Foreskin fibroblast (primary cell): ENCODE measurements at places on chromosomes 12 and 14.
A peak's percentile ranks its signal among the peaks of the same experiment; 100 is the strongest.

- peak; percentile 87 for DNase-seq
Observed at GRCh38 chr12:109020796-109021380, at the start of gene SVOP. SVOP (minus strand) TSS chr12:109021068; CDS start chr12:109020868, 200 bp downstream.

GRCh38 chr14:89221109-89221810 is 195.8 kb downstream of the FOXN3 start:
- DNase-seq, result peak; percentile 30

DNA sequence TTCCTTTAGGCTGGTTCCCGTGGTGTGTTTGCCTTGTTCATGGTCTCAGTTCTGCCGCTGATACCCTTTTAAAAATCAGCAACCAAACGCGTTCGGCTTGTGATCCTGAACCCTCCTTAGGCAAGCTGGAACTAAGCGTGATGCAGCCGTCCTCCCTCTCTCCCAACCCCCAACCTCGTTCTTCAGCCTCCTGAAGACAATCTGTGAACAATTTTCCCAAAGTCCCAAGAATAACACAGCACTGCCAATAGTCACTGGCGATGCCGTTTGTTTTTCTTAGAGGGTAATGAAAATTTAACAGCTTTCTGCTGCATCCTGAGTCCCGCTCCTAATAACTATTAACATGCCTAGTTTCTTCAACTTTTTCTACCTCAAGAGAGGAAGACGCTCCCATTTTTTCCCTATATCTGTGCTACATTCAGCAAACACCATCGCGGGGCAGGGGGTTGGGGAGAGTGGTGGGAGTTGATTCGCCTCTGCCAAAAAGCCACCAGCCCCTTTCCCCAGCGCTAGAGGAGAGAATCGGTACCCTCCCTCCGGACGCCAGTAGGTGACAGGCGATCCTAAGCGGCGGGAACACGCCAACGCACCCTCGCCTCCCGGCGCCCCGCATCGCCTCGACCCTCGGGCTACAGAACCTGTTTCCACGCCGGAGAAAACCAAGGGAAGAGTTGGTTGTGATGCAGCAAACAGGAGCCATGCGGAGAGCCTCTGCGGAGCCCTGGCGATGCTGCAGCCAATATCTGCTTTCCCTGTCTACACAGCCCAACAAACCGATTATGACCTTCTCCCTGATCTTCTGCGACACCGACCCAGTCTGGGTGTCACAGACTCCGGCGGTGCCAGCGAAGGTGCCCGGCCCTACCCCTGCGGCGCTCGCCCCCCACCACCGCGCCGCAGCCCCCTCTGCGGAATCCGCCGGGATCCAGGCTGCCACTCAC is 752 bp downstream of the PRICKLE1 start:
- DNase-seq, result no peak

DNA sequence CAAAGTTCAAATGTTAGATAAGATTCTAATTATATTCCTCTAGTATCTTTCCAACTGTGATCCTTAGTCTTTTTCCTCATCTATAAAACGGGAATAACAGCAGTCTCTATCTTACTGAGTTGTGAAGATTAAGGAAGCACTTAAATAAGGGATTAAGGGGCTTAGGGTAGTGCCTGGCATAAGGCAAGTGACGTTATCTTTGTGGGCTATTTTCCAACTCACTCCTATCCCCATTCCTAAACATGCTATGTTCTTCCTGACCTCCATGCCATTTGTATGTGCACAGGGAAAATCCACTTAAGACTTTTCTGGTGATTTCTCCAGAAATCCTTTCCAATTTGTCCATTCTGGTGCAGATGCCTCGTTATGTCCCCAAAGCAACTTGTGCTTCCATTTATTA is 33.3 kb downstream of the SUPT16H start:
- DNase-seq, result peak; percentile 4

DNA sequence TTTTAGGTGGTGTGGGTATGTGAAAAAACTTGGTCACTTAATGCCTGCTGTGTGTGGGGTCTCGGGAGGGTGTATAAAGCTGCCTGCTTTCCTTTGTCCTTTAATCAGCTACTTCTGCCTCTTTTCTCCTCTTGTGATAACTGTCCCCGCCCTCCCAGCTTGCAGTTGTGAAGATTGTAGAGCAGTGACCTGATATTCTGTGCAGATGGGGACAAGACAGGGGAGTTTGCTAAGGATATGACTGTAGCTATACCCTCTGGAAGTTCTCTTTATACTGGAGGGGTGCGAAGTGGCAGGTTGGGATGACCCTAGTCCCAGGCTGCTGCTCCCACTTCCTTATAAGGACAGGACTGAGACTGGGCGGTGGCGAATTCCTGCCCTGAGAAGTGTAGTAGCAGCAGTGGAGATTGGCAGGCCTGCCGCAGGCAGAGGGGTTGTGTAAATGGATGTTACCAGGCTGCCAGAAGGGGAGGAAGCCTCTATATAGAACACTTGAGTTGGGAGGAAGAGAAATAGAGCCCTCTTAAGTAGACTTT is 835 bp downstream of the MYL6 start:
- peak; percentile 88 for DNase-seq

DNA sequence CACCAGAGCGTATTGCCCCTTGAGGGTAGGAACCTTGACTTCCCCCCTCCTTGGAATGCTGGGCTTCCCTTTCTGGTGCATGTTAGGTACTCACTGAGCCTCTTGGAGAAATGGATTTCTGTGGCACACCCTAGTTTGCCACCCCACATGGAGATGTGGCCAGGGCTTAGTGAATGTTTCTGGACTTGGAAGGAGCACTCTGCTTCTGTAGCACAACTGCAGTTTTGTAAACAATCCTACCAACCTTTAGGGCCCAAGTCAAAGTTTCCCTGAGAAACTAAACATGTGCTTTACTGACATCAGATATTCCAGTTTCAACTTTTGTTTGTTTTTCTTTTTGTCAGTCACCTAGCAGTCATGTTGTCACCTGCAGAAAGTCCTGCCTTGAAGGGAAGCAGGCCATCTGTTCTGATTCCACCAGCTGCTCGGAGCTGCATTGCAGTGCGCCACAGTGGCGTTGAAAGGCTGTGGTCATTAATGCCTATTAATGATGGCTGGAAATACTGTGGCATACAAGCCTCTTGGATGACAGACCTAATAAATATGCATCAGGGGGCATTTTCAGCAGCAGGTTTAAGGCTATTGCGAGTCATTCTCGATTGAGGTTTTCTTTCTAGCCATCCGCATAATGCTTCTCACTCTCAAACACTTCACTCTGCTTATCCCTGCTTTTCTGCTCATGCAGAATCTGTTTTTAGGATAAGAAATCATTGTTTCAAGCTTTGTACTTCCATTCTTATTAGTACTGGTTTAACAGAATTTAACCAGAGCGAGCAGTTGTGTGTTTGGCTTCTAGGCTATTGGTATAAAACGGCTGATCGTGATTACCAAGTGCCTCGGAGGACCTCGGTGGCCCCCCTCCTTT is 7.8 kb downstream of the PELI2 start:
- DNase-seq, result no peak

DNA sequence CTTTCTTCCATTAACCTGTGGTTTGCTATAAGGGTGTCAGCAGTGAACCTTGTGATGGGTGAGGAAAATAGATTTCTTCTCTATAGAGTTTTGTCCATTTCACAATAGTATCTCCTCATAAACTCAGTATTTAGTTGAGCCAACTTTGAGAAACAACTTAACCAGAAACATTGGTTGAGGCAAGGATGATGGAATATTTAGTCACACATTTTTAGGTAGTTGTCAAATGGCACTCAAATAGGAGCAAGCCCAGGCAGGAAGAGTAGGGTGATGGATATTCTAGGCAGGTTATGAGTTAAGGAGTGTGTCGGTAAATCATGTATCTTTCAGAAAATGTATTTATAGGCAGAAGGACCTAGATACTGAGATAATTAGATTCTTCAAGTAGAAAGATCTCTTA is 1267.6 kb downstream of the SLC16A7 start:
- no peak for DNase-seq

- DNase-seq, result no peak
Observed at GRCh38 chr12:21813751-21814150, 39.2 kb upstream of the KCNJ8 start.

GRCh38 chr14:52703225-52703624 is 3.8 kb upstream of the PSMC6 start:
- DNase-seq, result peak; percentile 96

- peak; percentile 75 for DNase-seq
Observed at GRCh38 chr12:27177706-27178105, 66.4 kb upstream of the STK38L start.

DNA sequence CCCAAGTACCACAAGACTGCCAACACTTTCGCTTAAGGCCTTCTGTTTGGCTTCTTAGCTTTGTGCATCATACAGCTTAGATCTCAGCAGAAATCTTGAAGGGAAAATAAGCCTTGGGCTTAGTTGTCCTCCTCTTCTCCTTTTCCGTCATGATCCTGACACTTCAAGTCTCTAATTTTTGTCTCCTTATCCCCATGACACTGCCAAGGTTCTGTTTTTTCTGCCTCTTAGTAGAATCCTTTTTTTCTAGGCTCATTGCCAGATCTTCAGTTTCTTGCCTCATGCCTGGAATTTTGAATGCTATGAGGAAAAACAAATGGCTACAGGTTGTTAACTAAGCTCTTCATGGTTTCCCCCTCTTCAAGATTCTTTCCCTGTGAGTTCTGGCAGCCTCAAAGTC is 450.4 kb downstream of the LRFN5 start:
- DNase-seq, result peak; percentile 4

DNA sequence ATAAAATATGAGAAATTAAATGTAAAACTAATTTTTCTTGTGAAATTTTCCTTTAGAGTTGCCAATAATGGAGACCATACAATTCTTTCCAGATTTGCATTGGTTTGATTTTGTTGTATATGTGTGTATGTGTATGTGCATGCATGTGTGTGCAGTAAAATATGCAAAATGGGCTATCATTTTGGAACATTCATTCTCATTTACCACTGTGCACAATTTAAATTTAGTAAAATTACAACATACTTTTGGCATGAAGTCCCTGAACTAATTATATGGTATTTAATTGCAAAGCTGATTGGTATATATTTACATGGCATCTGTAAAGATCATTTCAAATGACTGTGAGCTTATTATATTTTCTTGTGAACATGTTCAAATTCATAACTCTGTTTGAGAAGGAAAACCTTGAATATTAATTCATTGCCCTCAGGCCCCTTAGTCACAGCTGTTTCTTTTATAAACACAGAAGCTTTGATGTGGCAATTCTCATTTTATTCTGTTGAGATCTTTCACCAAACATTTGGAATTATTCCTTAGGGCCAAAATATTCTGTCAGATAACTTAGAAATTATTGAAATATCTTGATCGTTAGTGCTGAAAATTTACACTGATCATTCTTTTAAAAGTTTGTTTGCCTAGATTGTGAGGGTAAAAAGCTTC is 17.6 kb downstream of the KERA start:
- peak; percentile 62 for DNase-seq

GRCh38 chr14:67679006-67679405 is 4.6 kb upstream of the VTI1B start:
- DNase-seq, result no peak

GRCh38 chr12:31321186-31321896 is 4.6 kb downstream of the SINHCAF start:
- no peak for DNase-seq

DNA sequence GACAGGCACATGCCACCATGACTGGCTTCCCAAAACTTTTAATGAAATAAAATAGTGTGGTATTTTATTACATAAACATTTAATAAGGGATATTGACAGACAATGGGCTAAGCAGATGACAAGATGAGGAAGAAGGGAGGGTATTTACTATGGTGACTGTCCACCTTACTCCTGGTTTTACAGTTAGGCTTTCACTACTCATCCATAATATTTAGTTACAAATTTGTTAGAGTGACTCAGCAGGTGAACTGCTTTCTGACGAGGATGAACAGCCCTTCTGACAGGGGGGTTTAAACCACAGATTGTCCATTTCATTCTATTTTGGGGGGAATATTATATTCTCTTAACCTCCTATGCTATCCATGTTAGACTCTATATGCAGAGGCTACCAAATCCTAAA is 3.6 kb upstream of the PALS1 start:
- DNase-seq, result no peak

GRCh38 chr12:130704606-130705005 is 11.5 kb downstream of the RIMBP2 start:
- no peak for DNase-seq

DNA sequence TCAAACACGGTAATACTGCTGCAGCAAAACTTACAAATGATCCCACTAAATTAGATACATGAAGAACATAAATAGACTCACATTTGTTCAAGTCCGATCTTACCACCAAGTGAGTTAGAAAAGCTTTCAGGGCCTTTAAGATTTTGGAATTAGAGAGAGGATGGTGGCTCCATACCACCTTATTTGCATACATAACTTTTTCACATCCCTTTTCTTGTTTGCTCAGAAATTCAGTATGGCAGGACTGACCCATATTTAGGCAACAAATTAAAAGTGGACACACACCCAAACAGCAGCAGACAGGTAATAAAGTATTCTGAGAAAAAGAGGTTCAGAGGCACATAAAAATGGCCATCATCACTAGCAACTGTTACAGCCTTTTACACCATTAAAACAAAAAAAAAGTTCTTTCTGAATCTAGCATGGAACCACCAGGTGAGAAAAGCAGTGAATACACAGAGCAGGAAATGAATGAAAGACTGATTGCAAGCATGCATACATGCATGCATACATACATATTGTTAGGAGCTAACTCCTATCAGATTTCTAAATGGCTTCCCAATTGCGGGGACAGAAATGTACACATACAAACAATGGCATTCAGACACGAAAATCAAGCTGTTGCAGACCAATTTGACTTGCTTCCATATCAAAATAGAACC is 23.3 kb downstream of the STXBP6 start:
- no peak for DNase-seq

DNA sequence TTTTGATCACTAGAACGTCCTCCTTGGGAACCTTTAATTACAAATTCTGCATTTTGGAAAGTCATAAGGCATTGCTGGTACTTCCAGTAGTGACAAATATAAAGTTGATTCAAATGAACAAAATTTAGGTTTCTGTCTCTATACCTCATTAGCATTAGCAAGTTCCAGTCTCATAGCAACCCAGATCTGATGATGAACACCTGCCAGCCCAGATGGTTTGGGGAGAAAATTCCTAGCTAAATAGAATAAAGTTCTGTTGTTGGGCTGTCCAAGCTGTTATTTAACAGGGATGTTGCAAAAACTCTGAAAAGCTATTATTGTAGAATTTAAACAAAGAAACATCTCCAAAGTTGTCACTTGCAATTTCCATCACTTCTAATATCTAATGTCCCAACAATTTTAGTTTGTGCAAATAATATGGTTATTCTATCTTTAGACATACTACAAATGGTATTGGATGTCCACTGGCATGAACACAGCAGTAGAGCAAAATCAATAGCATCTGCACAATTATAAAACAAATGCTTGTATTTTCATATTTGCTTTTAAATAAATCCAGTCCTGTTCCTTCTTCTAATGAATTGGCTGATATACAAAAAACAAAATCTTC is 299.4 kb downstream of the SLC16A7 start:
- DNase-seq, result no peak

GRCh38 chr12:116855744-116856470 is 25.3 kb downstream of the HRK start:
- no peak for DNase-seq

GRCh38 chr12:120116441-120116791 is at the start of gene RAB35:
RAB35 (minus strand) TSS chr12:120116753; CDS start chr12:120116650, 103 bp downstream.
- DNase-seq, result no peak

- peak; percentile 36 for DNase-seq
Observed at GRCh38 chr14:93332397-93332852, 411 bp downstream of the BTBD7 start.
